ENCODE measurements at places on chromosomes 1 and 21.

- DNase-seq: no peak
Observed at GRCh38 chr1:183222909-183223308, 36.8 kb downstream of the LAMC2 start.

DNA sequence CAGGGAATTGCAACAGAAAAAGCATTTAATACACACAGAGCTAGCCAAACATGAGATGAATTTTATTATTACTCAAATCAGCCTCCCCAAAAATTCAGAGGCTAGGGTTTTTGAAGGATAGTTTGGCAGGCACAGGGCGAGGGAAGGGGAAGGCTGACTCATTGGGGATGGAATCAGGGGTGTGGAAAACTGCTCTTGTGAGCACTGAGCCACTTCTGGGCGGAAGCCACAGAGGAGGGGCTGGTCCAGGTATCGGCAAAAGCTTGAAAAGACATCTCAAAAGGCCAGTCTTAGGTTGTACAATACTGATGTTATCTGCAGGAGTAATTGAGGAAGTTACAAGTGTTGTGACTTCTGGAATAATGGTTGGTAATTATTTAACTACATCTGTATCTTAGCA is 109.4 kb downstream of the TLR5 start:
- no peak for DNase-seq

GRCh38 chr1:202624781-202625108 is 85.5 kb downstream of the SYT2 start:
- no peak for DNase-seq

DNA sequence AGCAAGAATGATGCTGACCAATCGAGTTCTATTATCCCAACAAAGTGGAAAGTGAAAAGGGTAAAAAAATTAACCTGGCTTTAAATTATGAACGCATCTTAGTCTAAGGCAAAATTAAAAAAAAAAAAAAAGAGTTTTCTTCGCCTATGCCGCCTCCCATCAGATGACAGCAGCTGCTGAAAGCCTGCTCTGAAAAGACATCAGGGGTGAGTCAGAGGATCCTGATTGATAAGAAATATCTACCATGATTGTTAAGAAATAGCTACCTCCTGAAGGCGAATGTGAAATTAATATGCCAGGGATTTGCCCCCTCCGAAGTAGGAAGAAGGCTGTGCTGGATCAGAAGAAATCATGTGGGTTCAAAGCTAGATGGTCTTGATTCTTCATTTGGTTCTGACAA is 216.8 kb upstream of the C1orf87 start:
- no peak for DNase-seq

Data from stimulated activated CD4-positive, alpha-beta T cell treated with anti-CD3 and anti-CD28 coated beads, Interleukin-15, amount 100 ng/mL, for 24 hours (primary cell).